ENCODE measurements at places on chromosomes 6 and 20. TPM values are rescaled to one million over a fixed set of nuclear protein-coding genes. Genes with fewer than 3 reads are reported as not detected.

MUC21 gene
- not detected for total RNA-seq

NEURL2 gene
- total RNA-seq: 2.0 TPM

IRF4 gene
- not detected for total RNA-seq

STMND1 gene
- total RNA-seq: not detected

MUC22 gene
- total RNA-seq: not detected

GRCh38 chr6:18693881-18694280 lies 306.7 kb downstream of the RNF144B start:
- DNase-seq: no peak

DNA sequence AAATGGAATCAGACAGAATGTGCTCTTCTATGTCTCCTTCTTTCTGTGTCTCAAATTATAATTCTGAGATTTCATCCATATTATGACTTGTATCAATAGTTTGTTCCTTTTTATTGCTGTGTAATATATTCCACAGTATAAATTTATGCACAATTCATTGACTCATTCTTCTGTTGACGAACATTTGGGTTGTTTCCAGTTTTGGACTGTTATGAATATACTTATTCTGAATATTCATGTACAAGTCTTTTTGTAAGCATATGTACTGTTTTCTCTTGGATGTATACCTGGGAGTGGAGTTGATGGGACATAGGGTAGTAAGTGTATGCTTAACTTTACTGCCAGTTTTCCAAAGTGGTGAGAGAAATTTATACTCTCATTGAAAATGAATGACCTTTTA lies 28.1 kb upstream of the TRAF3IP2 start:
- DNase-seq: no peak

DNA sequence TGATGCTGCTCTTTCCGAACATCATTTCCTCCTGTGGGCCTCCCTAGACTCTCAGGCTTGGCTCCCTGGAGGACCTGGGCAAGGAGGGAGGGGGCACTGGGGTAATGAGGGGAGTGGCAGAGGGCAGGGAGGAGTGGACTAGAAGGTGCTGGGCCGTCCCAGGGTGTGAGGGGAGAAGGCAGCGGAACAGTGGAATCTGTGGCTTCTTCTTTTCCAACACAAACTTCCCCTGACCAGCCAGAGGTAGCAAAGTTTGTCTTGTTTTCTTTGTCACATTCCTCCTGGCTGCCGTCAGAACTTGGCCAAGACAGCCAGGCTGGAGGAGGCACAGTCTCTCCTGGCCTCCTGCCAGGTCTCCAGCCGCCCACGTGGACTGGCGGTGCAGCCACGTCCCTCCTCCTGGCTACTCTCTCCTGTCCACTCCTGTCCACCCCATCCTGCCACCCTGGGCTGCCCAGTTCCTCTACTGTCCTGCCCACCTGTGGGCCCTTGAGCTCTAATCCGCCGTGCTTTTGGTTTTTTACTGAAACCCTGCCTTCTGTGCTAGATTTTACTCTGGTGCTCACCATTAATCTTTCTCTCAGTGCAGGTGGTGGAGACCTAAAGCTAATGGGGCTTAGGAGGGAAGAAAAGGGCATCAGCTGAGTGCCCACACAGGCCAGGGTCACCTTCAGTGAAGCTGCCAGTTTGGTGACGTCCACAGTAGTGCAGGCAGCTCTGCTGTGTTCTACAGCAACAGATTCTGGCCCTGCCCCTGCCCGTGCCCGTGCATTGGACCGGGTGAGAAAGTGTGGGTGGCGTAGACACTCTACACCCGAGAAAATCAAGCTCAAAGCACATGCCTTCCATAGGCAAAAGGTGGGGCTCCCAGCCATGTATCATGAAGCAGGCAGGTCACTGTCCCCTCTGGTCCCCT lies 2.8 kb upstream of the CDSN start:
- DNase-seq: peak; percentile 90

GRCh38 chr6:7542065-7542873 lies 798 bp downstream of the DSP start:
- DNase-seq: peak; percentile 49

DNA sequence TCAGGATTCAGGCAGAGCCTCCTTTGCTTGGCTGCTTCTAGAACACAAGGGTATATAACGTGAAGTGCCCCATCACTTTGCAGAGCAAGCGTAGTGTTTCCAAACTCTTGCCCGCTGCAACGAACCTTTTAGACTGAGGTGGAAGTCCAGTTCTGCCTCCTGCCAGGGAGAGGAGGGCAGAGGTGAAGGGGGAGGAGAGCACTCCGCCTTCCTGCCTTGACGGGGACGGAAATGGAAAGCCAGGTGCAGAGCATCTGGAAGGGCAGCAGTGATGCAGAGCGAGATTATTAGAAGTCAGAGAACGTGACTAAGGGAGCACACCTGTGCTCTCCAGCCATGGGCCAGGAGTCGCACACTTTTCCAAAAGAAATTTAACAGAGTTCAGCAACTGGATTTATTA lies 63.4 kb downstream of the RREB1 start:
- DNase-seq: no peak

DNA sequence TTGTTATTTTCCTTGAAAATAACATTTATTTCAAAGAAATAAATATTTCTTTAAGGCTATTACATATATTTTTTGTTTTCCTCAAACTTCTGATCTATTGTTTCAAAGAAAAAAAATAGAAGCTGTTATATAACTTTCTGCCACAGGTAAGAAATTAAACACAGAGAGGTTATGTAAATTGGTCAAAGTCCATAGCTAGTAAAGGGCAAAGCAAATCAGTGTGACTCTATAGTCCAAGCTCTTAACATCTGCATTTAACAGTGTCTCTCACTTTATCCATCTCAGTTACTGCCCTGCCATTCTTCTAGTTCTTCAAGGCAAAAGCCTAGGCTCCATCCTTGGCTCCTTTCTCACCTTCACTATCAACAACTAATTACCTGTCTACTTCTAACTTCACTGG lies 57.1 kb downstream of the RWDD2A start:
- no peak for DNase-seq

DNA sequence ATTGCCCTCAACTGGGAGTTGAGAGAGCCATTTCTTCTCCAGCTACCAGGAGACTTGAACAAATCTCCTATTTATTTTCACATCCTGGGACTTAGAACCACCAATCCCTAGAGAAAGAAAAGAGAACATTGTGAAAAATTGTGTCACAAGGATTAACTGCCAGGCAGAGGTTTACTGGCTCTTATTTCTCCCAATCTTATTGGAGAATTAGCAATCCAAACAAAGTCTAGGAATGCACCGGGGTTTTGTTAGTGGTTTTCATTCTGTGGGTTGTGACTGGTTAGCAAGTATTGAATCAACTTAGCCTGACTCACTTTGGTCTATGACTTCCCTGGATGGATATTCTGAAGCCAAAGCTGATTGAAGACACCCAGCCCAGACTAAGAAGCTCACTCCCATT lies 21.2 kb upstream of the ENPP5 start:
- peak; percentile 51 for DNase-seq

- DNase-seq: no peak
Measured at GRCh38 chr20:16575390-16576140, 2.3 kb upstream of the KIF16B start.

DNA sequence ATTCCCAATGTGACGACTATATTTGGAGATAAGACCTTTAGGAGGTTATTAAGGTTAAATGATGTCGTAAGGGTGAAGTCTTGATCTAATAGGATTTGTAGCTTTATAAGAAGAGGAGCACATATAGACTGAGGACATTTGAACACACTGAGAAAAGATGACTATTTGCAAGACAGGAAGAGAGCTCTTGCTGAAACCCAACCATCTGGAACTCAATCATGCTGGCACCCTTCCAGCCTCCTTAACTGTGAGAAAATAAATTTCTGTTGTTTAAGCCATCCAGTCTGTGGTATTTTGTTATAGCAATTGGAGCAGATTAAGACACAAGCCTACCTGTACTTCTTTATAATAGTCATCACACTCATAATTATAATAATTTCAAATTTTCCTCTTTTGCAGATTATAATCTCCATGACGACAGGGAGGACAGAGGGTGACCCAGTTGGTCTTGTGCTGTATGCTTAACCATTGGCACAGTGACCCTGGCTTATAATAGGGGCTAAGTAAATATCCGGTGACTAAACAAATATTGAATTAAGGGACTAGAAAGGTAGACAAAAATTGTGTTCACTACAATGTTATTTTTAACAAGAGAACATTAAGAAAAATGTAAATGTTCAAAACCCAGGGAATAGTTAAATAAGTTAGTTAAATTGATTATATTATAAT lies 206.4 kb upstream of the HDDC2 start:
- DNase-seq: peak; percentile 11

DNA sequence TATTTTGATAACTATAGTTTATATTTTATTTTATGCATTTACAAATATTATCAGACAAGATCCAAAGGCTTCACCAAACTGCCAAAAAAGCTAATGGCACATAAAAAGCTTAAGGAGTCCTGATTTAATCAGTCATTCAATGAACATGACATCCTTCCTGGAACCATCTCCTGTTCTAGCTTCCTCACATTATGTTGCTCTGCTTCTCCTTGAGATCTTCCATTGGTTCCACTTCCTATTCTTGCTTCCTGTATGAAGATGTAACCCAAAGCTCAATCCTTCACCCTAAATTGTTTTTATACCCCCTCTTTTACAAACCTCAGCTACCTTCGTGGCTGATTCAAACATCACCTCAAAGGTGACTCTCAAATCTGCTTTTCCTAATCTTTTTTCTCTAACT lies 4.5 kb upstream of the BRD2 start:
- DNase-seq: no peak

DNA sequence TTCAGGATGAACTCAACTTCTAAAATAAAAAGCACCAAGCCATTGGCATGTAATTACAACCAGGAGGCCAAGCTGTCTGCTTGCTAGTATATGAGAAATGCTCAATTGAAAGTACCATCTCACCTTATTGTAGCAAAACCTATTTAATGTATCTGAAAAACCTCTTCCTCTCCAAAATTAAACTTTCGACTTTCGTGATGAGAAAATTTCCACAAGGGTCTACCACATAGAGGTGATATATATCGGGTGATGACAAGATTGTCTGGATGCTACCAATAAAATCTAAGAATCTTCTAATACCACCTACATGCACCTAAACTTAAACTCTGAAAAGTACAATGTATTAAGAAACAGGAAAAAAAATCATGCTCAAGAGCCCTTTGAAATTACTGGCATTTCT lies 74.2 kb downstream of the ATXN1 start:
- no peak for DNase-seq

- DNase-seq: no peak
Measured at GRCh38 chr20:49641683-49642656, 71.7 kb downstream of the B4GALT5 start.

DNA sequence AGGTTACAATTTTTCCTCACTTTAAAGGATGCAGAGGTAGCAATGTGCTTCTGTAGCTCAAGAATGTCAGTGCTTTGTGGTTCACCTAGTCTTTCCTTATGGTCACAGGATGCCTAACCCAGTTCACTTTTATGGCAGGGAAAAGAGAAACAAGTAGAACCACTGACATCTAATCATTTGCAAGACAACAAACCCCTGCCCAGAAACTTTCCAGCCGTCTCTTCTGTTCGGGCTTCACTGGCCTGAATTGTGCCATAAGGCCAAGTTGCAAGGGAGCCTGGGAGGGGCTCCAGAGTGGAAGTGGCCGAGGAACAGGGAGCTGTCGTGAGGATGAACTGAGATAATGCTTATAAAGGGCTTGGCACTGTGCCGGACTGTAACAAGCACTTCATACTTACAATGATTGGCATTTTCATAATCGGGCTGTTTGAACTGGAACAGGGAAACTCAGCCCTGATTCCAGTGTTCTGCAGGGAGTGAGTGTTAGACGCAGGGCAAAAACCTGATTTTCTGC lies 212.6 kb downstream of the BCAS1 start:
- DNase-seq: no peak

DNA sequence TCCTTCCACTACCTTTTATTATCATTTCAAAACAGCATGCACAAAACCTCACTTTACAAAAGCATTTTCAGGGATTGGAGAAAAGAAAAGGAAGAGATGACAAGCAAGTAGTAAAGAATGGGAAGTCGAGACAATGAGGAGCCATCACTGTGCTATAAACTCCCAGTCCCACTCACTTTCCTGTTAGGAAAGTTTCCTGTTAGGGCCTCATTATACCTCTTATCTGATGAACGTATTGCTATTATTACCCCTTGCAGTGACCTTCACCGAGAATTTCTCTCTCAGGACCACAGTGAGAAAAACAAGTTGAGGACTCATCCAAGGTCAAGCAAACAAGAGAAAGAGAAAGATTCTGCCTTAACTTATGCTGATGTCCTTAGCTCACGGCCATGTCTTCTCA lies 28.8 kb downstream of the LAMP5 start:
- no peak for DNase-seq

GRCh38 chr6:2760882-2761842 lies 4.0 kb upstream of the WRNIP1 start:
- peak; percentile 20 for DNase-seq

DNA sequence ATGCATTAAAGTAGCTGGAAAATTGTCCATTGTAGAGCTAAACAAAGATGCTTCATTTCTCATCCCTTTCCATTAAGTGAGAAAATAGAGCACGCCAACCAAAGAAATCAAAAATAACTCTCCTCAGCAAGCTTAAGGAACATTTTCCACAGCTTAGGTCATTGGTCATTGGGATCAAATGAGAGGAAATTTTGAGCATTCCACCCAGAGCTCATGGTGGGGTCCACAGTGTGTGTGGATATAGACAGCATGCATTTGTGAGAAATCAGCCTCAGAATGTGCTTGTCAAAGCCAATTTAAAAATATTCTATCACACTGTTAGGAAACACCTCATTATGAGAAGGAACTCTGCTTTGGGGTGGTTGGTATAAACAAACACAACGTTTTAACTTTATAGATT lies 97.2 kb downstream of the HDGFL1 start:
- DNase-seq: no peak

DNA sequence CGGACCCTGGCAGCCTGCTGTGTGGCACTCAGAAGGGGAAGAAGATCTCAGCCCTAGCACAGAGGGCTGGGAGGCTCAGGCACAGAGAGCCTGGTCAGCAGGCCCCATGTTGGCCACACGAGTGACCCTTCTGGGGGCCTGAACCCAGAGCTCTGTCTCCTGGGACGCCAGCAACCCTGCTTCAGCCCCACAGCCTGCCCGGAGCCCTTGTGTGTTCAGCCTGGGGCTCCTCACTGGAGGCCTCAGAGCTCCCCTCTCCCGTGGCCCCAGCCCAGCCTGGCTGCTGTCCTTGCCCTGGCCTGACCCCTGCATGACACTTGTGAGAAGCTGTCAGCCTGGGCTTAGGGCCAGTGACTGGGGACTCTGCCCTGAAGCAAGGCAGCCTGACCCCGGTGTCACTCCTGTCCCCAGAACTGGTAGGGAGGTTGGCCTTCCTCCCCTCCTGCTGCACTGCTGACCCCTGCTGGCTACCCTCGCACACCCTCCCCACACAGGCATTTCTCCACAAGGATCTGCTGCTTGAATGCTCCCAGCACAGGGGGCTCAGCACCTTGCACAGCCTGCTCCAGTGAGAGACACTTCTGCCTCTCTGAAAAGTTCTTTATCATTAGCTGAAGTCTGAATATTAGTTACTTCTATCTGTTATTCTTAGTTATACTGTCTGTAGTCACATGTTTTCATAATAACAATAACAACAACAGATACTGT lies 15.4 kb upstream of the IP6K3 start:
- DNase-seq: peak; percentile 75

Measured in MCF 10A (cell line).